Suppressor macrophage (primary cell): ENCODE measurements at places on chromosomes 2 and 18.

GRCh38 chr2:65969161-65969560 is 465.8 kb upstream of the MEIS1 start:
- DNase-seq: no peak

DNA sequence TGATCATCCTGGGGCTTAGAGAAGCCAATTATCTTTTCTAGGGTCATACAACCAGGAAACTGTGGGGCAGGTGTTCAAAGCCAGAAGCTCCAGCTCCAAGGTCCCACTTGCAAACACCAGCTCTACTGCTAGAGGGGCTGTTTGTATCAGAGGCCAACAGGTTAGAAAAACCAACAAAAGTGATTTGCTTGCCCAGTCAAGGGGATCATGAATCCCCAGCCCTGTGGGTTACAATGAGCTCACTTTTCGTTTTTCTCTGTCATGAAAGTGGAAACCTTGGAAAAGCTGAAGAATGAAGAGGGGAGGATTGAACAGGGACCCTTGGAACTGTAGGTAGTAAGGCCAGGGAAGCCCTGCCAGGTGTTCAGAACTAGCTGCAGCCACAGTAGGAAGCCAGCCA is 119.2 kb downstream of the SPP2 start:
- no peak for DNase-seq

DNA sequence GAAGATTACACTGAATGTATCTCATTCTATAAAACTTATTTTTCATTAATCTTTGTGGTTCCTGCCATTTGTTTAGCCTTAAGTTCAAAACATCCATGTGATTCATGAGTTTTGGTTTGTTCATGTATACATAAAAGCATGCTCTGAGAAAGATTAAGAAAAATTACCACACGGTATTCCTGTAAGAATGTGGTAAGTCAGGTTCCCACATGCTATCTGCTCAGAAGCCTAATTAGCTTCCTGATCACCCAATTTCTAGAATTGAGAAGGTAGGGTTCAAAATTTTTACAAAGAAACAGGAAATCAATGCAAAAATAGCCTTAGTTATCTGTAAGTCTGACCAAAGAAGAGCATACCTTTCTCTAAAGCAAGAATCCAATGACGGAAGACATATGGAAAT is 241.6 kb upstream of the VRK2 start:
- DNase-seq: no peak

DNA sequence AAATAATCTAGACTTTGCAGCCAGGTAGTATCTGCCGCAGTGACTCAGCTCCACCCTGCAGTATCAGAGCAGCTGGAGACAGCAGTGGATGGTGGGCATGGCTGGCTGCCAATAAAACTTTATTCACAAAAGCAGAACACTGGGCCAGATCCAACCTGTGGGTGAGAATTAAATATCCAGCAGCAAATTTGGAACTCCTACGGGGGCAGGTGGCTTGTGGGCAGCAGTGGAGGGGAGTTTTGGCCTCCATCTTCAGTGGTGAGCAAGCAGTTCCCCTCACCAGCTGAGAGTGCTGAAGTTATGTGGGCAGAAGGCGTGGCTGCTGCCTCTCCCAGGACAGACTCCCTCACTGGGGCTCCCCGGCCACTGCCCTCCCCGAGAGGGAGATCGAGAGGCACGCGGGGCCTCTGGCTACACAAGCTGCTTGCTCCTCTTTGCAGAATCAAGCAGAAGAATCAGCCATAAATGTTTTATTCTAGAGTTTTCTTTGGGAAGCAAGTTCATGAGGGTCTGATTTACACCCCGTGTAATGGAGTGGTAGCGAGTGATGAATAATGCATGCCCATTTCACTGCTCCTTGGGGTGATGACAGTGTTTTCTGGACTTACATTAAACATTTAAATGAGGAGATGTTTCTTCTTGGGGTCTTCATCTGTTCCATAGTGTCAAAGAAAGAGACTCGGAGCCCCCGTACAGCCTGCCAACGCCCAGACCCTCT is 204.3 kb downstream of the SEPTIN10 start:
- no peak for DNase-seq

- no peak for DNase-seq
Measured at GRCh38 chr2:155298001-155298400, 599.5 kb downstream of the KCNJ3 start.

GRCh38 chr2:158797963-158798700 is 3.0 kb downstream of the DAPL1 start:
- DNase-seq: no peak

DNA sequence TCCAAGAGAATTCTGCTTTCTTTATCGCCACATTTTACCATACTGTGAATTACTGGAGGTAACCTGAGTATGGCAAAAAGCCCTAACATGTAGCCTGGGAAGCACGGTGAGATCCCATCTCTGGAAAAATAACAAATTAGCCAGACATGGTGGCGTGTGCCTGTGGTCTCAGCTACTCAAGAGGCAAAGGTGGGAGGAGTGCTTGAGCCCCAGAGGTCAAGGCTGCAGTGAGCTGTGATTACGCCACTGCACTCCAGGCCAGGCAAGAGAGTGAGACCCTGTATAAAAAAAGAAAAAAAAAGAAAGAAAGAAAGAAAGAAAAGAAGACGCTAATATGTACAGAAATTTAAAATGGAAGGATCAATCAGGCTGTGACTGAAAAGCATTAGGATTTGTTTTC is 57.7 kb upstream of the SESTD1 start:
- DNase-seq: no peak

DNA sequence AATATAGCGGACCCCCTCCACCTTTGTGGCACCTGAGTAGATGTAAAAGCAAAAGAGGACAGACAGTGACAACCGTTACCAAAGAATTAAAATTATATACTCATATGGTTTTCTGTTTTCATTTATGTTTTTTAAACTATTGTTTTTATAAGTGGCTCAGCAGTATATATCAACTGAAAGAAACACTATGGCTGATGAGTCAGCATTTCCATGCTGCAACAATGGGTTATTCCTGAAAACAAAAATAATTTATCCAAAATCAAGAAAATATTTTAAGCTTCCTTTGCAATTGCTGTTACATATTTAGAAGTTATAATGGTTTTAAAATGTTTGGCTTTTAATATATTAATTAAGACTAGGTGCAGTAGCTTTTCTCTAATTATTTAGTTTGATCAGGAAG is 17.7 kb downstream of the MRPS9 start:
- DNase-seq: no peak

GRCh38 chr2:83022631-83023210 is 1436.4 kb downstream of the SUCLG1 start:
- no peak for DNase-seq
